Activated CD4-positive, alpha-beta T cell treated with anti-CD3 and anti-CD28 coated beads, Interleukin-2, amount 10 ng/mL, durations not matched to agents 7 days and 5 days (primary cell): ENCODE measurements at places on chromosomes 2 and 18. TPM values are rescaled to one million over a fixed set of nuclear protein-coding genes. Genes with fewer than 3 reads are reported as not detected.

DNA sequence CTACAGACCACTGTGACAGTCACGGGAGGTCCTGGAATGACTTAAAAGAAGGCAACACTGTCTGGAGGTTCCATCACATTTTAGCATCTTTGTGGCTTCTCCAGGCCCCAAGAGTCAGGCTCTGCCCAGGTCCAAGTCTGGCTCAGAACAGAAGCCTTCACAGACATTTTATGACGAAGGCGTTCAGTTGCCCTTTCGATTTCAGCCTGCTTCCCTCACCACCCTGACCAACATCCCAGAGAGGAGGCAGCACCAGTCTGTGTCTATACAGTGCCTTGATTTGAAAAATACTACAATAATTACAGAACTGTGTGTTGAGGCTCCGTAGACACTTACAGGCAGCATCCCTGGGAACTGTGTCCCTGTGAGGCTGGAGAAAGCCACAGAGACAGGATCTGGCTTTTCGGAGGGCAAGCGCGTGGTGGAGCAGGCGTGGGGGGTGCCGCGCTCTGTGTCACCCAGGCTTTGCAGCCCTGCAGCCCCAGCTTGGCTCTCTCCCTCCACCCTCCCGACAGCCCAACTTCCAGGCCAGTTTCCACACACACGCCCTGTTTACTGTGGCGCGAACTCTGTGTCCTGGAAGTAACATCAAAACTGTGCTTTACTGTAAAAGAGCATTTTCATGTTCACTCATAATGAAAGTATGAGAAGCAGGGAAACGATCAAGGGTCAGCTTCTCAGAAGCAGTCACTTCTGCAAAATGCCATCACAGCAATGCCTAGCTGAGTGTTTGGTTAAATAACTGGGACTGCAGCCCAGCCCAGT, 153.5 kb upstream of the ALKAL2 start:
- no peak for DNase-seq

DNA sequence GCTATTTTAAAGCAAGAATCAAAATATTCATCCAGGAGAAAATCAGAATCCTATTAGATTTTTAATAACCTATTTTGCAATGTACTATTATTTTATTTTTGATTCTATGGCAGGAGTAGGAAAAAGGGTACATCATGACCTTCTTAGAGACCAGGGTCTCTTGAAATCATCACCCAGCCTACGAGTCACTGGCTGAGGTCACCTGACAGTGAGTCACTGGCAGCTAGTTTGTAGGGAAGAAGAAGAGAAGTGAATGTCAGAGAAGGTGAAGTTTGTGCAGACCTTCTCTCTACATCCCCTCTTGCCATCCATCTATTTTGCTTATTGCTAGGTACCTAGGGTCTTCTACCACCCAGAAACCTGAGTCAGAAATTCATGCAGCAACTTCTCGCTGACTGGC, 144.2 kb downstream of the ALK start:
- no peak for DNase-seq

GRCh38 chr2:9408641-9409151, 14.6 kb downstream of the ITGB1BP1 start:
- DNase-seq: no peak

DNA sequence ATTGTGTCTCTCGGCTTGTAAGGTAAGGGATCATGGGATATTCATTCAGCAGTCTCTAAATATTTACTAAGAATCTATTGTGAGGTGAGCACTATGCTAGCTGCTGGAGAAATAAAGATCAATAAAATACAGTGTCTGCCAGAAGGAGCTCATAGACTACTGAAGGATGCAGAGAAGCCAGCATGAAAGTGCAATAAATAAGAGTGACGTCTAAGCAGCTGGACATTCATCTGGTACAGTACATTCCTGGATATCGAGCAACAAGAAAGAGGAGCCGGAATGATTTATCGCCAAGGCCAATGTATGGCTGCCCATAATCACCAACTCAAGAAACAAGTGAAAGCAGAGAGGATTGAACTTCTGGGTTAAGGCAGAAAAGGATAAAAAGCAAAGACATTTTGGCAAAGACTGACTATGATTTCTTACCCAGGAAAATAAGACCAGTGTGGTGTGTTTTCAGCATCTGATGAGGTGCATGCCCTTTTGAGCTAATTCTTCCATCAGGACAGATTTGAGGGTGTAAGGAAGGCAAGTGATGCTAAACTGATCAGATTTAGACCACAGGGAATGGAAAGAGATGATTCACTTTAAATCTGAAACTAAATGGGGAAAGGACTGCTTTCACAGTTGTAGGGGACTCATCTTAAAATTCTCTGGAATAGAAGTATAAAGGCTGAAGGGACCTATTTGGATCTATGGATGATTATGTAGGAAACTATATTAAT, 18.7 kb upstream of the LMAN1 start:
- DNase-seq: no peak

DNA sequence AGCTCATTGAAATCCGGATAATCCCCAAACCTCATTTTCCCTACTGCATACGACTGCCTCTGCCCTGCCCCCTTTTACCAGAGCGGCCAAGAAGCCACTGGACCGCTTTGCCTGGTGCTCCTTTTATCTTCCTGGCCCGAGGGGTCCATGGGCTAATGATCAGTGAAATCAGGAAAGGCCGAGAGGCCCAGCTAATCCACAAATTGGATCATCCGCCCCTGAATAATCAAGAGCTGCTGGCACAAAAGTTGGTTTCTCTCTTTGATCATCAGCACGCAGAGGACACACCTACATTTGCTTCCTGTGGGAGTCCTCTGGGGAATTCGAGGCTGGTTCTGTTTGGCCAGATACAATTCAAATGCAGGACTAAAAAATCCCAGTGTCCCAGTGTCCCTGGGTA, 144.5 kb downstream of the INSIG2 start:
- no peak for DNase-seq

LYG1 gene
- total RNA-seq: 1.3 TPM

- DNase-seq: peak; percentile 81
Measured at GRCh38 chr2:29014811-29015421, 33.8 kb downstream of the TOGARAM2 start.

- DNase-seq: no peak
Measured at GRCh38 chr2:44168681-44169154, at the start of gene PPM1B. TSS of gene PPM1B (plus strand) at chr2:44168875. CDS start at chr2:44201200, 32,325 bp downstream.
